Pons (tissue), 1 donor: ENCODE measurements at places on chromosomes 6 and 20.

GRCh38 chr20:17671011-17671410 is 11.0 kb downstream of the RRBP1 start:
- DNase-seq, result no peak

- no peak for DNase-seq
Measured at GRCh38 chr6:108730635-108731515, 117.3 kb upstream of the ARMC2 start.

GRCh38 chr6:109867009-109867969 is 110.8 kb upstream of the GPR6 start:
- peak; percentile 94 for DNase-seq

GRCh38 chr20:37095108-37095598 is 644 bp downstream of the RBL1 start:
- peak; percentile 3 for DNase-seq

GRCh38 chr20:40945189-40945588 is 83.4 kb upstream of the TOP1 start:
- no peak for DNase-seq

GRCh38 chr20:35305682-35306556 is 13.7 kb upstream of the FAM83C start:
- peak; percentile 23 for DNase-seq

DNA sequence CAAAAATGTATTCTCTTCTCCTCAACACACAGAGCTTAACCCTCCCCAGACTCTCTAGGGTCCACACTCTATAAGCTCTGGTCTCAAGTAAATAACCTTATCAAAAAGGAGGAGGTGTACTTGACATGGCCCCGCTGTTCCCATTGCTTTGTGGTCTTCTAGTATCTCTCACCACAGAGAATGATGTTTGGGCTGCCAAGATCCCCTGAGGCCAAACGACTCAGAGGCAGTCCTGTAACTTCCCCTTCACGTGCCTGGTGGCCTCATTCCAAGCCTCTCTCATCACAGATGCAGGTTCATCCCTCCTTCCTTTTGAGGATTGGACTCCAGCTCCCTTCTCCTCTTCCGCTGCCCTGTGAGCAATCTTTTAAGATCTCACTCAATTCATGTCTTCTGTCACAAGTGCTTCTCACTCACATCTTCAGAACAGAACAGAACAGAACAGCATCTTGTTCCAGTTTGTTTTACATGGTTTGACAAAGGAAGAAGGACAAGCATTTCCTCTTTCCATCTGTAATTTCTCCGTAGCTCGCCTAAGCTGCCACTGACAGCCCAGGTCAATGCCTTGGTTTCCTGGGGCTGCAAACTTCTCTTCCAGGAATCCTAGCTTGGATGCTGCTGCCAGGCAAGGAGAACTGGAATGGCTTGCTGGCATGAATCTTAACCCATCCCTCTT is 541.5 kb downstream of the CD83 start:
- DNase-seq, result peak; percentile 19

DNA sequence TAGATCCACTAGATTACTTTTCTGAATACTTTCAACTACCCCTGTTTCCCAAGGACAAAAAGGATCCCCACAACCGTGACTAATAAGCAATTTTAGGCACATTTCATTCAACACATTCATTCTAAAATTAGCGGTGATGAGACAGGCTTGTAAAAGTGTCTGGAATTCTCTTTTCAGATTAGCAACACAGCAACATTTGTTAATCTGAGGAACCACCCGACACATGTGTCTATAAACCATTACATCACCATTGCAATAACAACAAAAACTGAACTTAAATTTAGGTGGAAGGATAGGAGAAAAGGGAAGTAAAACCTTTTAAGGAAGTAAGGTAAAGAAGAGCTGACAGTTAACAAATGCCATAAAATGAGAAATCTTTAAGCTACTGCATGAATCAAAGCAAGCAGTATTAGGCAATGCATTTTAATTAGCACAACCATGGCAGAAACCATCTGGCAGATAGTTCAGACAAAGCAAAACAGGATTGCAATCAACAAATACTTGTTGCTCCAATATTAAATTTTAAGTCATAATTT is 49.1 kb downstream of the MAP3K7 start:
- peak; percentile 61 for DNase-seq

- DNase-seq, result no peak
Measured at GRCh38 chr6:105651969-105652368, 249.1 kb upstream of the PREP start.

DNA sequence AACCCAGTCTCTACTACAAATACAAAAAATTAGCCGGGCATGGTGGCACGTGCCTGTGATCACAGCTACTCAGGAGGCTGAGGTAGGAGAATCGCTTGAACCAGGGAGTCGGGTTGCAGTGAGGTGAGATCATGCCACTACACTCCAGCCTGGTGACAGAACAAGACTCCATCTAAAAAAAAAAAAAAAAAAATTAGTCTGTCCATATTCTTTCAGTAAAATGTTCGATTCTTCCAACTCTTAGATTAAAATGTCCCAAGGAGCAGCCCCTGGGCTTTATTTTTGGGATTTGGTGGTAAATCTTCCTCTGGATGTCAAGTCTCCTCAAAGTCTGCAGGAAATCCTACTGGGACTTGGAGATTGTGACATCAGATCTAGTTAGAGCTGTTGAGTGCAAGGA is 101.0 kb upstream of the EEF1E1 start:
- DNase-seq, result no peak

DNA sequence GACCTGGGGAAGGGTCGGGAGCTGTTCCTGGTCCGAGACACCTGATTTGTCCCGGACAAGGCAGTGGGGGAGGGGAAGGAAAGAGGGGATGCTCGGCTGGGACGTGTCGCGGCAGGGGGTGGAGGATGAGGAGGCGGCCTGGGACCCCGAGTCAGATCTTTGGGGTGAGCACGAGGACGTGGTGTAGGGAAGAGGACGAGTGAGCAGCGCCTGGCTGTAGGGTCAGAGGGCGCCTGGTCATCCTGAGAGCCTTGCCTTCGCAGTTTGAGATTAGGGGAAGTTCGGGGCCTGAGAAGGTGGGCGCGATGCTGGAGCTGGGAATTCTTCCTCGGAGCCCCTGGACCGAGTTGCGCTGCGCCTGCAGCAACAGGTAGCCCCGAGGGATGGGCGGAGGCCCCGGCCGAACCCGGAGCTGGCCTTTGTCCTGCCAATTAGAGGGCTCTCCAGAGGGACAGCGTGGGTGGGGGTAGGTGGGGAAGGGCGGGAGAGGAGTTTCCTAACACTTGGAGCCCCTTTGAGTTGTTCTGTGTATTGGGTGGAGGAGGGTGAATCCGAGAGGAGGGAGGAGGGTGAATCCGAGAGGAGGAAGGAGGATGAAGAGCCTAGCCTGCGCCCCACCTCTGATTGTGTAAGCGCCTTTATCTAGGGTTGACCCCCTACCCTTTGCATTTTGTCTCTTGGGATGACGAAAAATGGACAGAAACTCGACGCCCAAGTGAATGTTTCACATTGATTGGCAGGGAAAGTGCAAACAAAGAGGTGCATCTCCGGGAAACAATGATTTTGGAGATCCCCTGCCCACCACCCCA is 72.0 kb downstream of the SOX4 start:
- DNase-seq, result no peak

DNA sequence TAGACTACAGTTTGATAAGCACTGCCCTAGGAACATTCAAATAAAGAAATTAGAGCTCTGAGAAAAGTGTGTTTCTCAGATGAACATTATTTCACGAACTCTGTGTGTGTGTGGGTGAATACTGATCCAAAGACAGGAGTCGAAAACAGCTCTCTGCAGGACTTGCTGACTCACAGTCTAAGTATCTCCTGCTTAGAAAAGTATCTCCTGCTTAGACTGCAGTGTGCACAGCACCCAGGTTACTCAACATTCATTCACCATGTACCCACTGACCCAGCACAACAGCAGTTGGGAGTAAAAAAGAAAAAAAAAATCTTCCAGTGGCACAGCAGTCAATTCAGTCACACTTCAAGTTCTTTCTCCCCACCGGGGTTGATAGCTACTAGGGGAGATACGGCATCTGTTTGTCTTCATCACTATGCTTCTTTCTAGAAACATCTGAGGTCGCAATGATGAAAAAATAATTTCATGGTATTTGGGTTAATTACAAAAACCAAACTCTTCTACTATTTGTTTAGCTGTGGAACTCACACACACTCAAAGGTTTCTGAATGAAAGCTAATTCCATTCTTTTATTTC is 48.0 kb downstream of the GCLC start:
- DNase-seq, result no peak

DNA sequence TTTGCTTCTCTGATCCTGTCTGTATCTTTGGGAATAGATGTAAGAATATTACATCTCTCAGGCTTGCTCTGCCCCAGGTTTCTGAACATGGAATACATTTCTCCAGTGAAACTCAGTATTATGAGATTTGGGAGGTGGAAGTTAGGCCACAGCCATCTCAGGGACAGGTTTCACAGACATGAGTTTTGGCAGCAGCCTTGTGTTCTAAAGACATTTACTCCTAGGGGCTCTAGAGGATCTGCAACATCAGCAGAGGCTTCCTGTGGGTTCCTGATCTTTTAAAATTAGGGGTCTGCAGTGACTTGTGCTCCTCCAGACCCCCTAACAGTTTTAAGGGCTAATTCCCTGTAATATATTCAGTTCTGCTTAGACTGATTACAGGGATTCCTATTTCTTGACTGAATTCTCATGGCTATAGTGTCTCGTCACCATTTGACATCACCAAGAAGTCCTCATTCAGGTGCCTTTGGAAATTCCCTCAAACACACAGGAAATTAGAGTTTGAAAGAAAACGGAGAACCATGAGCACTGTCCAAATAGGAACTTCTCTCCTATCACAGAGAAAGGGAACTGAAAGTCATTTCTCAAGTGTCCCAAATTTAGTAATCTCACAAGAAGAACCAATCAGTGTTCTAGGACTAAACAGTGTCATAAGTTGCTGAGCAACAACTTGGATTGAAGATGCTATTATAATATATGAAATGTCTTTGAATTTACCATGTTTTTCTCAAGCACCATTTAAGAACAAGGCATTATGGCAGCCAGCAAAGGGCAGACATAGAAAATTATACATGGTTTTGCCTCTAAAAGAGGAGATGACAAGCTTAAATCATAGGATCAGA is 2.5 kb upstream of the HLA-DRA start:
- DNase-seq, result peak; percentile 89

GRCh38 chr6:38480036-38480435 is 159.7 kb downstream of the BTBD9 start:
- no peak for DNase-seq

GRCh38 chr20:51811514-51812128 is 9.3 kb upstream of the SALL4 start:
- DNase-seq, result no peak

DNA sequence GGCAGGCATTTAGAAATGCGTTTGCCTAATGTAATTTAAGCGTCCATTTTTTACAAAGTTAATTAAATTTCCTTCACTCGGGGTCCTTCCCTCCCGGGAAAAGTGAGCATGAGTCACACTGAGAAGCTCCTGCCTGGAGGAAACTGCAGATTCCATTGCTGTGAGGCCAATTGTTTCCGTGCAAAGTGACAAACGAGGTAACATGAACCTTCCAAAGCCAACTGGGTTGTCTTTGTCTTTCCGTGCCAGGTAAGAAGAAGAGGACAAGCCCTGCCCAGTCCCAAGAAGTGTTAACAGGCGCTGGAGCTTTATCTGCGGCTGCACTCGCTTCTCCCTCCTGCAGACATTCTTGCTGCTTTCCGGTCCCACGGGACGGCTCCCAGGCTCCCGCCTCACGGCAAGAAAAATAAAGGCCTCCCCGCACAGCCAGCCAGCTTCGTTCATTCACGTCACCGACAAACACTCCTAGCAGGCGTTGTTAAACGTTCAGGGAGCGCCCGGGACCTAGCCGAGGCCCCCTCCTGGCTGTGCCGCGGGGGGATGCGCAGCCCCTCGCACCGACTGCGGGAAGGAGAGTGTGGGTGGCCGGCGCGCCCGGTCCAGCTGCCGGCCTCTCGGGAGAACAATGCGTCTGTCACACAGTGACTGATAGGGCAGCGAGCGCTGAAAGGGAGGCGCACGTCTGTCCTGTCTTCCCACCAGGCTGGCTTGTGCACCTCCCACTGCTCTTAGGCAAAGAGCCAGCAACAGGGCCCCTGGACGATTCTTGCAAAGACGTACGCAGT is 61.5 kb upstream of the HDDC2 start:
- peak; percentile 20 for DNase-seq

GRCh38 chr6:7561153-7561964 is 19.9 kb downstream of the DSP start:
- DNase-seq, result no peak

- no peak for DNase-seq
Measured at GRCh38 chr6:139109558-139109957, 25.3 kb upstream of the HECA start.

DNA sequence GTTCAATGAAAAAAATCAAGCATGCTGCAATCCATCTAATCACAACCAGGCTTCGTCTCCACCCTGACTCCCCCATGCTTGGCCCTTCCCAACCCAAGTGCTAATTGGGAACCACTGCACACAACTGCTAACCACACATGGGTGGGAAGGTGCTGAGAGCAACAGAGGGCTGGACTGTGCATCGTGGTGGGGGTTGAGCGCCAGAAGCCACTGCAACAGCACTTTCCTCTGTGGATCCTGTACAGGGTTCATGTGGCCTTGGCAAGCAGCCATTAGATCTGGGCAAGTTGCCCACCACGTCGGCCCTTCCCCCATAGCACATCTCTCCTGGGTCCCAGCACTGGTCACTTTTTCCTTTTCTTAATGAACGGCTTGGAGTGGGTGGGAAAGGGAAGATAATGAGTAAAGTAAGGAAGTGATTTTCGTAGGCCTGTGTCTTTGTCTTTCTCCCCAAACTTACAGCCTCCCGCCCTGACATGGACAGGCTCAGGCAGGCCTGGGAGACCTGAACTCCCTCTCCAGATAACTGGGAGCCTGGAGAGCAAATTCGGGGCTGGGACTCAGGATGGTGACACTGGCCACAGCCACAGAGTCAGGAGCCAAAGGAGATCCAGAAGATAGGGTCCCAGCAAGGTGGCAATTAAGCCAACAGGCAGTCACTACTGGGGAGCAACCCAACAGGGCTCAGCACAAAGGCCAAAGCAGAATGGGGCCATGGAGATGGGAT is 34.4 kb upstream of the MRPS10 start:
- DNase-seq, result peak; percentile 15

GRCh38 chr6:5094327-5094726 is 9.2 kb downstream of the PPP1R3G start:
- no peak for DNase-seq
